ENCODE measurements at places on chromosomes 7 and 10.

- DNase-seq = no peak
Measured at GRCh38 chr7:99798972-99799371, 15.0 kb upstream of the CYP3A4 start.

DNA sequence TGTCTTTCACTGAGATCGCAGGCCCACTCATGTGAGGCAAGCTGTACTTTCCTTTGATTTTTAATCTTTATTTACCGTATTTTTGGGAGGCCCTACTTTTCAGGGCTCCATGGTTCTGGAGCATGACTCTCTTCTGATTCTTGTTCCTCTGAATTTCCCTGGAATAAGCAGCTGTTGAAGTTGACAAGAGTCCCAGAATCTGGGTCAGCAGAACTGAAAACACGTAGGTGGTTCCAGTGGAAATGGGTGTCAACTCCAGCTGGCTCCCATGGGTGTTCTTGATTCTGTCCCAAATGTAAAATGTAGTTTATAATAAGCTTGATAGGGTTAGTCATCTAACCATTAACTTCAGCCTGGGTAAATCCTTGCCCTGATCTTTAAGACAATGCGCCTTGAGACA, 409.4 kb downstream of the GATA3 start:
- no peak for DNase-seq

- DNase-seq = no peak
Measured at GRCh38 chr10:103433858-103434257, 18.3 kb downstream of the CALHM2 start.

GRCh38 chr7:63900394-63901203, 98.0 kb upstream of the ZNF722 start:
- no peak for DNase-seq

- DNase-seq = no peak
Measured at GRCh38 chr10:96325719-96326373, 21.6 kb downstream of the DNTT start.

DNA sequence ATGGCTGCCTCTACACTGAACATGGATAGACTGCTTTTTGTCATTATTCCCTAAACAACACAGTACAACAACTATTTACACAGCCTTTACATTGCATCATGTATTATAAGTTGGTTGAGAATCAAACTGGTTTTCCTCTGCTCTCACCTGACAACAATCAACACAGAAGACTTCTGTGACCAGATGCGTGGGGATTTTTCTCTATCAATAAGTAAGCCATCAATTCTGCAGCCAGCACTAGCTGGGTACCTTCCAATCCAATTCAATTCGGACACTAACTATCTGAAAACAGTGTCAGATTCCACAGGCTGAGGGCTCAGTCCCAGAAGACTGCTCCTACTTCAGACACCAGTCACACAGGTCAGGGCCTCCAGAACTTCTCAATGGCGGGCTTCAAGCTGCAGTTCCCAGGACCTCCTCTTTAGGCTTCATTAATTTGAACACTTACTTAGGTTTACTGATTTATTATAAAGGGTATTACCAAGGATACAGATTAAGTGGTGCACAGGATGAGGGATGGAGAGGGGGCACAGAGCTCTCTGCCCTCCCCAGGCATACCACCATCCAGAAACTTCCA, 36.4 kb upstream of the ASL start:
- no peak for DNase-seq

GRCh38 chr7:45661302-45661995, 87.3 kb downstream of the ADCY1 start:
- no peak for DNase-seq

- DNase-seq = no peak
Measured at GRCh38 chr10:71727105-71727737, 7.6 kb upstream of the C10orf105 start.

- no peak for DNase-seq
Measured at GRCh38 chr10:101215397-101216206, 13.7 kb downstream of the LBX1 start.

DNA sequence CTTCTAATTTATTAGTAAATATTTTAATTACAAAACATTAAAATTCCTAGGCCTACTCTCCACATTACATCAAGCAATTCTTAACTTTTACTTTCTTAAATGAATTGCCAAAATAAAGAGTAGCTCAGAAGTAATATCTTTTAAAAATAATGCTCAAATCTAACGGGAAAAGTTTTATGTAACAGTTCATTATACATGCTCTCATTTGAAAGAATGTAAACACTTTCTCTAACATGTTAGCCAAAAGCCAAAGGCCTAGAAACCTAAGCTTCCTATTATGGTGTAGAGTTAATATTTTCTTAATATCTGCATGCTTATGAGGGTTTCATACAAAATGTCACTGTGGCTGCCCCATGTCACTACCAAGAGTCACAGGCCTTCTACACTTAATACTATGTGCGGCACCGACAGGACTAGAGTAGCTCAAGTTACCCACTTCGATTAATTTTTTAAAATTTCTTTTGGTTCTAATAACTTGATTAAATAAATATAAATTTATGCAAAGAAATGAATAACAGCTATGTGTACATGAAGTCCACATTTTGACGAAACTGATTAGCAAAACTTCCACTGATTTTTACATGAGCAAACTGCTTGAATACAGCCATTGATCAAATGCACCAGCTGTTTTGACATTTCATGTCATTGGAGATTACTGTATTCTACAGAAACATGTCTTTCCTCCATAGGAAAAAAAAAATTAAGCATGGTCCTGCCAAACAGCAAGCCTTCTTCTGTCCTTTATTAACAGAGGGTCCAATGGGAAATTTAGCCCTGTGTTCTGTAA, 3.5 kb downstream of the COBL start:
- no peak for DNase-seq

Measured in forelimb muscle (tissue), 1 donor.